Uterine smooth muscle cell (primary cell): ENCODE measurements at places on chromosomes 4 and X. TPM values are rescaled to one million over a fixed set of nuclear protein-coding genes. Genes with fewer than 3 reads are reported as not detected.

Gene SERPINA7
- not detected in 2 replicates for total RNA-seq

Gene DMP1
- total RNA-seq = not detected in 2 replicates

Gene PRPS2
- 38.9 and 63.0 TPM in 2 replicates for total RNA-seq

Gene CCKAR
- 0.25 TPM in 1 of 2 replicates, not detected in the other for total RNA-seq

Gene ARR3
- total RNA-seq = not detected in 2 replicates

Gene MND1
- 8.4 and 19.5 TPM in 2 replicates for total RNA-seq

Gene ZRSR2
- total RNA-seq = 6.1 and 9.0 TPM in 2 replicates

Gene PDZD11
- 39.2 and 40.3 TPM in 2 replicates for total RNA-seq
